Fibroblast of the aortic adventitia (primary cell): ENCODE measurements at places on chromosomes 11 and 22.

DNA sequence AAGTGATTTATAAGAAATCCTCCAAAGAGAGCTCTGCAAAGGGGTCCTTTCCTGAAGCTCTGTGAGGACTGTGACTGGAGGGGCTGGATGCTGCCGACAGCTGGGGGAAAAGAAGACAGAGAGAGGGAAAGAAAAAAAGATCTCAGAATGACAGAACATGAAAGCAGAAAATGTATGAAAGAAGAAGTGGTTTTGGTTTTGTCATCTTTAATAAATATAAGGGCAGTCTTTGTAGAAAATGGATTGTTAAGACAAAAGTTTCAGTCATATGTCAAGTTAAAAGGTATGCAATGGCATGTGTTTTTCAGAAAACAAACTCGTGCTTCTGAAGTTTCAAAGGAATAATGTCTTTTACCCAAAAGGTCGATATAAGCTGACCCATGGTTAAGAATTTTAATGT is 105.5 kb downstream of the CCDC83 start:
- DNase-seq: no peak

DNA sequence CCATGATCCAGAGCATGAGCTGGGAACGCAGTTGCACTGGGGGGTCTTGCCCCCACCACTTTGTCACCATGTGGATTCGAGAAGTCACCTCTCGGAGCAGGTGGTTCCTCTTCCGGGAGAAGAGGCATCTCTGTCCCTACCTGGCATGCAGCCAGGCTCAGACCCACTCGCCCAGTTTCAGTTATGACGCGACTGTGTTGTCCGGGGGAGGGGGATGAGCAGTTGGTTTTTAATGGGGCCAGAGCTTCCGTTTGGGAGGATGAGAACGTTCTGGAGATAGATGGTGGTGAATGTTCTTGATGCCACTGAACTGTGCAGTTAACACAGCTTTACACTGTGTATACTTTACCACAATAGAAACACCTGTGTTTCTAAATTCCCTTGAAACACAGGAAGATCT is 41.5 kb downstream of the DHCR7 start:
- DNase-seq: no peak

DNA sequence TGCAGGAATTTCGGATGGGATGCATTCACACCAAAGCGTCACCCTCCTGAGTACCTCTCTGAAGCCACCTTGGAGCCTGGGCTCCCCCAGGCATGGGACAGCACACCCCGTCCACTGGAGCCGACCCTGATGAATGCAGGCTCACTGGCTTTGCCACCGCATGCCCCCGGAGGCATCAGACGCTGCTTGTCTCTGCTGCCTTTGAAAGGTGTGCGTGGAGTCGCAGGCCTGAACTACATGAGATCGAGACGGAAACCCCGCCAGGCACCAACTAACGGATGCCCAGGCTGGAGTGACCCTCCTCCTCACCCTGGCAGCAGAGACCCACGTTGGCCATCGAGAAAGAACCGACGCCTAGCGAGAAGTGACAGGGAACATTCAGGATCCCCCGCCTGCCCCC is 22.5 kb downstream of the KRTAP5-5 start:
- DNase-seq: no peak

GRCh38 chr22:43744700-43745410 is 67.2 kb downstream of the EFCAB6 start:
- DNase-seq: no peak

- DNase-seq: no peak
These were observed 77.7 kb upstream of the B3GAT1 start for GRCh38 chr11:134489728-134490127.

- DNase-seq: no peak
These were observed 553.6 kb downstream of the NTM start for GRCh38 chr11:131924001-131924400.

DNA sequence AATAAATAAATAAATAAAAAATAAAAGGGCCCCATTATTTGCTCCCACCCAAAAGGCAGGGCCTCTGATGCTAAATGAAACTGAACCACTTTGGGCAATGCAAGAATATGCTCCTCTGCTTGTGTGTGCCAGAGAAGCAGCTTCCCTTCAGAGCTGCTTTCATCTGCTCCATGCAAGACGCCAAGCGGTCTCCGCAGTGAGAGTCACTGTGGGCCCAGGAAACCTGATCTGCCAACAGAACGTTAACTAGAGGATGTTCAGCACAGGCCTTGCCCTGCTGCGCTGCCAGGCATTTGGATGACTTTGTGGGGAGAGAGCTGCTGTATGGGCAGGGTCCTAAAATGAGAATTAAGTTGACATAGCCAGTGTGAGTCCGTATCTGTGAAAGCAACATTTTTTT is 43.7 kb upstream of the APOA1 start:
- no peak for DNase-seq

DNA sequence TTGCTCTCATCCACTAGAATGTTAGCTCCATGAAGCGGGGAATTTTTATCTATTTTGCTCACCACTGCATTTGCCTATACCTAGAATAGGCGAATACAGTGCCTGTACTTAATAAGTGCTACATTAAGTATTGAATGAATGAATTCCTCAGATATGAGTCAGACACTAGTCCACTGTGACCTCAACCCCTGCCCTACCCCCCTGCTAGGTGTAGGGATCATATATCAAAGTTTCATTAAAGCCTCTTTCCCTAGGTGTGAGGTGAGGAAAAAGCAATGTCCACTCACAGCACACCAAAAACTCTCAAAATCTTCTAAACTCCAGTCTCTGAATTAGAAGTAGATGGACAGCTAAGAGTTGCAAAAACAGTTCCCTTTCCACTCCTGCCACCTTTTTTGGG is 9.8 kb upstream of the PSMA1 start:
- DNase-seq: no peak

GRCh38 chr22:29767171-29768051 is at the start of gene UQCR10:
TSS of gene UQCR10 (plus strand) at chr22:29767369. CDS start at chr22:29767399, 30 bp downstream.
- peak; percentile 94 for DNase-seq

DNA sequence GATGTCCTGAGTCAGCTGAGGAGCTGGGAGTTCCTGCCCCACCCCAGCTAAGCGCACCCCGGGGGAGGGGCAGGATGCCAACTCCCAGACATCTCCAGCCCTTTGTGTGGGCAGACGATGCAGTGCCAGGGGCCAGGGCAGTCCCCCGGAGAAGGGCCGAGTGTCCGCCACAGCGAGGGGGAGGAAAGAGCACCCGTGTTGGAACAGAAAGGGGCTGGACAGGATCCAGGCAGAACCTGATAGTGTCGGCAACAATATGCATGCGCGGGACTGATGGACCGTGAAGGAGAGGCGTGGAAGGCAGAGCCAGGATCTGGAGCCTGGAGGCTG is 1434.7 kb downstream of the BRD1 start:
- no peak for DNase-seq

GRCh38 chr11:72556433-72556832 is 117.8 kb downstream of the PDE2A start:
- no peak for DNase-seq

- no peak for DNase-seq
These were observed 8.6 kb upstream of the NRXN2 start for GRCh38 chr11:64731601-64732000.

DNA sequence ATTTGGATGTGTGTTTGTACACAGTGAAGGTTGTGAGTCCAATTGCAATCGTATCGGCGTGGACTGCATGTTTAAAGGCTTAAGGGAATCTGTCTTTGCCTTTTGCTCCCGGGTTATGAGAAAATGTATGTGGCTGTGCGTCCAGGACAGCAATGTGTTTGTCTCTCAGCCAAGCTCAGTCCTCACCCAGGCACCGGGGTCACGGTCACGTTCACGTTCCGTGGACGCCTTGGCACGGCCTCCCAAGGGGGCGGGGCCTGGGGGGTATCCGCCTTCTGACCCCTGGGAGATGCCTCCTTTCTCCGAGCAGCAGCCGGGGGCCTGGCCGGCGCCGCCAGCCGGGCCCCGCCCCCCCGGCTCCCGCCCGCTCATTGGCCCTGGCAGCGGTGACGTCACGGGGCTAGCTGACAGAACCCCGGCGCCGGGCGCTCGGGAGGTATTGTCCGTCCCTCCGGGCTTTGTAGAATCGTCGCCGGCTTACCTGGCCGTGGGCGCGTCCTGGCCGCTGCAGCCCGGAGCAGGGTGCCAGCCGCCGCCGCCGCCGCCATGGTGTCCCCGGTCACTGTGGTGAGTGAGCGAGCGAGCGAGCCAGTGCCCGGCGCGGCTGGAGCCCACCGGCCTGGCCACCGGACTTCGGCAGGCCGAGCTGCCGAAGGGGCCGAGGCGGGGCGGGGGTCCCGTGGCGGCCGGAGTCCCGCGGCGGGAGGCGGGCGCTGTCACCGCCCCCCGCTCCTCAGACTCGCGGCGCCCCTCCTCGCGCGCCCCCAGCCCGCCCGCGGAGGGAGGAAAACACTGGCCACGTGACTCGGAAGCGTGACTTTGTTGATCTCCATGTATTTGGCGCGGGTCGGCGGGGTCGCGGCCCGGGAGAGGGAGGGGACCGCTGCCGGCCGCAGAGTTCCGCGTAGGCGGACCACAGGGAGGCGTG is at the start of gene TMEM86A:
TSS of gene TMEM86A (plus strand) at position 439 of the 928 bp plus-strand sequence. CDS start at position 547, 108 bp downstream.
- peak; percentile 55 for DNase-seq

DNA sequence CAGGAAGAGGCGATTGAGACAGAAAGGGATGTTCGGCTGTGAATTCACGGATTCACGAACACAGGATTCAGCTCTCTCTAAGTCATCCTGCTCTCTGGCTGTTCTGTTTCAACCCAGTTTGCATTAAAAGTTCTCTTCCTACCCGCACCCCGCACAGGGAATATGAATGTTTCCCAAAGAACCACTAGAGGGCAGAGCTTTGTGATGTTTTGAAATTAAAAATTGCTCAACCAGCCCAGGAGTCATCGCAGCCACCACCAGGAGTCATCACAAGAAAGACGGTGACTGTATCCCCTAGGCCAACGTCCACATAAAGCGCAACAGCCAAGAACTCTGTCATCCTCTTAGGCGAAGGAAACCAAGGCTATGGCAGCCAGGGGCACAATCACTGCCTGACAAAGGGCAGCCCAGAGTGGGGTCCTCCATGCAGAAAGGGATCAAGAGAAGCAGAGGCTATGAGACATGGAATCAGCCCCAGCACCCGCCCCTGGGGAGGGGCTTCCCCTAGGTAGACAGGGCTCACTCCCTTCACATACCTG is 122.4 kb downstream of the WT1 start:
- DNase-seq: peak; percentile 86

- DNase-seq: no peak
These were observed 11.7 kb downstream of the POU2AF3 start for GRCh38 chr11:111310088-111310487.

- no peak for DNase-seq
These were observed 790.2 kb downstream of the TBC1D22A start for GRCh38 chr22:47552541-47553205.

- DNase-seq: no peak
These were observed 551.3 kb downstream of the TMEM135 start for GRCh38 chr11:87589082-87589481.

DNA sequence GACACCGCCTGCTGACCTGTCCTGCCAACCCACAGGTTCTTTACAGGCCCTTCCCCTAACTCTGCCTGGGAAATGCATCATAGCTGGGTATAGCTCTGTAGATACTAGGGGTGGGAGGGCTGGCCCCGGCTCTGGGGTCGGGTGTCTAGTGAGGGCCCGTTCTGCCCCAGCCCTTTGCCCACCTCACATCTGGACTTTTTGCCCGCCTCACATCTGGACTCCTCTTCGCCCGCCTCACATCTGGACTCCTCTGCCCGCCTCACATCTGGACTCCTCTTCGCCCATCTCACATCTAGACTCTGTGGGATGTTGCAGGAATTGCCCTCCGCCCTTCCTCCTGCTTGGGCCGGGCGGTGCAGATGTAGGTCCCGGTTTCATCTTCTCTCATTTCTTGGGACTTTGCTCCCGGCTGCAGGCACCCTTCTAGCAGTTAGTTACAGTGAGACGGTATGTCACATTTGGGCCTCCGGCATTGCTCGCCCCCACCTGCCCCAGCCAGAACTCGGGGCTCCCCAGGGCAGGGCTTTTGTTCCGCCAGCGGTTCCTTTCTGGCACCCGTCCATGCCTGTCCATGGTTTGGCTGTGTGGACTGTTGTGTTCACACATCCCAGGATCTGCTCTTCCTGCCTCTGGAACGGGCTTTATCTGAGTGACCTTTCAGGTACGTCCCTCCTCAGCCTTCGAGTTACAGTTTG is 1153.7 kb downstream of the BRD1 start:
- no peak for DNase-seq

DNA sequence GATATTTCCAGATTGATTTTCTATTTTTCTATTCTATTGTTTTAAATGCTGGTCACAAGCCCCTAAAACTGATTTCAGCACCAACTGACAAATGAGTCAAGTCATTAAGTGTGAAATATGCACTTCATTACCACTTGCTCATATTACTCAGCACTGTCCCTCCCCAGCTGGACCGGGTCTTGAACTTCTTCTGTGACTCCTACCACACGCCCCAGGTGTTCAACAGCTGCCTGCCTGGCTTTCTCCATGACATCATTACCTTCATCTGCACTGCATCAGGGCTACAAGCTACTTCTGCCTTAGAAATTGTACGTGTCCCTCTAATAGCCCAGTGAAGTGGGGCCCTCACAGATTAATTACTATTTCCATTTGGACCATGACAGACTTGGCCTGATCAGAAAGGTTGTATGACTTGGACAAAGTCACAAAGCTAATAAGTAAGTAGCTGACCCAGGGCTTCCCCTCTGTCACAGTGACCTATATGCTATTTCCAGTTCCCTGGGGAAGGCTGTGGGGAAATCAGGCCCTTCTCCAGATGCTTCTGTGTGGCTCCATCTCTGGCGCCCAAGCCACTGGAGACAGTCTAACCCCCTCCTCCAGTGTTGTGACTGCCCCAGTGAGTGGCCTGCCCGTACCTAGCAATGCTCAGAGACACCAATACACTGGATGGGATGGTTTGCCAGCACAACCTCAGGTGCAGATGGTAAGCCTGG is 18.1 kb downstream of the TBC1D10A start:
- no peak for DNase-seq

DNA sequence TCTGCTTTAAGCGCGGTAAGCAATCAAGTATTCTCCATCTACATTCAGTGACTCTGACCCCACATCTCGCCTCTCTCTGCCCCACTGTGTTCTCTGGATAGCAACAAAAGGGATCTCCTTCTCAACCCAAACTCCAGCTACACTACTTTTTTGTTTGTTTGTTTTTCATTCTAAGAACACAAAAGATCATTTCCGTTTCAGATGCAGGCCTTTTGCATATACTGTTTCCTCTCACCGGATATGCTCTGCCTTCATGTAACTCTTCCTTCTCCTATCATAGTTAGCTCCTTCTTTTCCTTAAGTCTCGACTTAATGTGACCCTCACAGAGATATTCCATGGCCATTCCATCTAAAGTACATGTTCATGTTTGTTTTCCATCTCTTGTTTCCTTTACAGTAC is 179.8 kb upstream of the MTMR2 start:
- no peak for DNase-seq
